ENCODE measurements at places on chromosomes 16 and 17. TPM values are rescaled to one million over a fixed set of nuclear protein-coding genes. Genes with fewer than 3 reads are reported as not detected.
A peak's percentile ranks its signal among the peaks of the same experiment; 100 is the strongest.

TOX3 gene
- polyA plus RNA-seq = not detected

CACNA1G gene
- polyA plus RNA-seq = not detected

DNA sequence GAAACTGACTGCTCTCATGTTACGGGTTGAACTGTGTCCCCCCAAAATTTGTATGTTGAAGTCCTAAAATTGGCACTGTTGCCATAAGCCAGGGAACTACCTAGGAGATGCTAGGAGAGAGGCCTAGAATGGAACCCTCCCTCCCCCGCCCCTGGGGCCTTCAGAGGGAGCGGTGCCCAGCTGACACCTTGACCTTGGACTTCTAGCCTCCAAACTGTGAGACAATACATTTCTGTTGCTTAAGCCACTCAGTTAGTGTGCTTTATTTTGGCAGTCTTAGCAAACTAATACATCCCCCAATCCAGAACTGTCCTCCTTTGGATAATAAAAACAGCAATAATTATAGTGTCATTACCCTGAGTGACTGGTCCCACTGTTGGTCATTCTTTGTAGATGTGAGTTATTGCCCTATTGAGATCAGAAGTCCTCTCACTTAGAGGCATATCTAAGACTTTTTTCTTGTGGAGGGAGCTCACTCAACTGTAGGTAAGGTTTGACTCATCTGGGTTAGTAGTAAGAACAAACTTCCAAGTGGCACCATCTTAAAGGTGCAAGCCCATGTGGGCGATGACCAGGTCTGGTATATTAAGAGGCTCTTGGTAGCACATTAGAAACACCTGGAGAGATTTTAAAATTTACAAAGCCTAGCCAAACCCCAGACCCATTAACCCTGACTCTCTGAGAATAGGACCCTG, 93.0 kb upstream of the HLF start:
- no peak for DNase-seq

DNA sequence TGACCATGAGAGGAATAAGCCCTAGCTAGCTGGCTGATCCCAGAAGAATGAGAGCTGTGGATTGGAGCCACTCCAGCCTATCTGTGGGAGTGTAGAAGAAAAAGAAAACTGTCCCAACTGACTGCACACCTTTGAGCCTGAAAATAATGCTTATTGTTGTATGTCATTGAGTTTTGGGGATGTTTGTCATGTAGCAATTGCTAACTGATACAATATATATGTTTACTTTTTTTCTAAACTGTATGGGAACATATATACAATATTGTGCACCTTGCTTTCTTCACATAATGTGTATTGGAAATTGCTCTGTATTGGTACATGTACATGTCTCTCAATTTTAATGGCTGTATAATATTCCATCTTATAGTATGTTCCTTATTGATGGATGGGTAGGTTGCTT, 124.0 kb upstream of the NLRP1 start:
- no peak for DNase-seq

GRCh38 chr17:30832438-30833124, 815 bp downstream of the ATAD5 start:
- DNase-seq = no peak

GRCh38 chr17:1796800-1797199, 32.9 kb downstream of the SMYD4 start:
- no peak for DNase-seq

- no peak for DNase-seq
These were observed 9.1 kb downstream of the TOM1L2 start for GRCh38 chr17:17963066-17963465.

DNA sequence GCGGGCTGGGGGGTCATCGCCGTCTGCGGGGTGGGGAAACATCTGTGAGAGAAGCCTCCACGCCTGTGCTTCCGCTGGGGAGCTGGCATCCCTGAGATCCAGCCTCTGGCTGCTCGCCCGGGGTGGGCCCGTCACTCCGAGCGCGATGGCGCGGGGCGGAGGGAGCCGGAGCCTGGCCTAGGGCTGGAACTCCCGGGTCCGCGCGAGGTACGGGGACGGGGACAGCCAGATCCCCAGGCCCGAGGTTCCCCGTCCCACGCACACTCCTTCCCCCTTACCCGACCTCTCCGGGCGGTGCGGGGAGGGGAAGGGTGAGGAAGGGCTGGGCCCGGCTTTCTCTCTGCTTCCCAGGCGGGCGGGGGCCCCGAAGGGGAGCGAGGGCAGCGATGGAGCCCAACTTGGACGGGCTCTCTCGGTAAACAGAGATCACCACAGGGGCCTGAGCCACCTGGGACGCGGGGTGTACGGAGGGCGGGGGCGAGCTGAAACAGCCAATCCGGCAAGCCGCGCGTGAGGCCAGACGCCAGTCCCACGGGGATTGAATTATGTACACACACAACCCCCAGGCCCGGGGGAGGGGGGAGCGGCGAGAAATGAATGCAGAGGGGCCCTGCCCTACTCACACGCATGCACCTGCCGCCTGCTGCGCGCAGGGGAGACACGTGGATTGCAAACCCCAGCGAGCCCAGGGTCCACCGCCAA, at the start of gene SLC16A11:
TSS of gene SLC16A11 (minus strand) at position 596 of the 702 bp plus-strand sequence. CDS start at position 17, 579 bp downstream.
- DNase-seq = no peak

DNA sequence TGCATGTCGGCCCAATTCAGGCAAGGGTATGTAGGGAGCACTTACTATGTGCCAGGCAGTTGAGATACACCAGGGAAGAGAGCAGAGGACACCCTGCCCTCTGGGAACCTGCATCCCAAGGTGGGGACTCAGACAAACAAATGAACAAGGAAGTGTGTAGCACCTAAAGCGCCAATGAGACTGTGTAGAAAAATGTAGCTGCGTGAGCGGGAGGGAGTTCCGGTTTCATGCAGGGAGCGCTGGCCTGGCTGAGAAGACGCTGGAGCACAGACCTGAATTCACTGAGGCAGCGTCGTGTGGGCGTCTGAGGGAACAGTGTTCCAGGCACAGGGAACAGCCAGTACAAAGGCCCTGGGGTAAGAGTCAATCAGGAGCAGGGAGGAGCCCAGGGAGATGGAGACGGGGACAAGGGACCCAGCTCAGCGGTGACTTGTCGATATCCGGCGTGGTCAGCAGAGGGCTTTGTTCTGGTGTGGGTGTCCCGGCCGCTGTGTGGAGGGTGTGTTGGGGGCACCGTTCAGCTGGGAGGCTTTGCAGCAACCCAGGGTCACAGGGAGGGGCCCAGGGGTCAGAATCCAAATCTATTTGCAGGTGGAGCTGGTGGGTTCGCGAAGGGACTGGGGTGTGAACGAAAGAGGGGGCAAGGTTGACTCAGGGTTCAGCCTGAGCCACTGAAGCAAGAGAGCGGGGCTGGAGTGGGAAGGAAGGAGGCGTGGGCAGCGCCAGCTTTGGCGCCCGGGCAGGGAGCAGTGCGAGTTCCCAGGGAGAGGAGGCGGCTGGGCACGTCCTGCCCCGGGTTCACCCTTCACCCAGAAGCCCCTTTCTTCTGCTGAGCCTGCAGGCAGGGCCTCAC, 17.8 kb upstream of the OSGIN1 start:
- no peak for DNase-seq

GRCh38 chr17:8354236-8354635, 14.6 kb downstream of the ODF4 start:
- DNase-seq = no peak

- DNase-seq = no peak
These were observed 46.7 kb upstream of the KDM8 start for GRCh38 chr16:27156579-27156978.

- no peak for DNase-seq
These were observed 1355.2 kb downstream of the CDH8 start for GRCh38 chr16:60681043-60681442.

GRCh38 chr16:3431779-3432219, 11.5 kb downstream of the ZNF597 start:
- DNase-seq = no peak

DNA sequence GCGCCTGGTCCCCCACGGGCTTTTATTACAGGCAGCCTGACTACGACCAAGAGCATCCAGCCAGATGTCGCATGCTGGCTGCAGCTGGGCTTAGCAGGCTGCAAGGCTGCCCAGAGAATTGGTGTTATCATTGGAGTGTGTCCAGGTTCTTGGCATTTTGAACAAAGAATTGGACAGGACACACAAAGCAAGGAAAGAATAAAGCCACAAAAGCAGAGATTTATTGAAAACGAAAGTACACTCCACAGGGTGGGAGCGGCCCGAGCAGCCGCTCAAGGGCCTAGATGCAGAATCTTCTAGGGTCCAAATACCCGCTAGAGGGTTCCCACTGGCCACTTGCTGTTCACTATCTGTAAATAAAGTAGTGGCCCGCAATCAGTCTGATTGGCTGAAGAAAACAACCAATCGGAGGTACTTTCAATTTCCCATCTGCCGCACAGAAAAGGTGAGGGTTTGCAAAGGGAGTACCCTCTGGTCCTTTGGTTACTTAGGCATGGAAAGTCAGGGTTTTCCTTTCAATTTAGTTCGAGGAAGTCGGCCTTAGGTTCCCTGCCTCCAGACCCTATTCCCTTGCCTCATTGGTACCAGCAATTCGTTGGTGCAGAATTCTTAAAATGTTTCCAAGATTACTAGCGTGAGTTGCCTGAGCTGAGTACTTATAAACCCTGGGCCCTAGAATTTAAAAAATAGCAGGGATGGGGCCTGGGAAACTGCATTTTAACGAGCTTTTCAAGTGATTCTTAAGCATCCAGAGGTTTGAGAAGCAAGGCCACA, 38.5 kb upstream of the CNEP1R1 start:
- no peak for DNase-seq

DNA sequence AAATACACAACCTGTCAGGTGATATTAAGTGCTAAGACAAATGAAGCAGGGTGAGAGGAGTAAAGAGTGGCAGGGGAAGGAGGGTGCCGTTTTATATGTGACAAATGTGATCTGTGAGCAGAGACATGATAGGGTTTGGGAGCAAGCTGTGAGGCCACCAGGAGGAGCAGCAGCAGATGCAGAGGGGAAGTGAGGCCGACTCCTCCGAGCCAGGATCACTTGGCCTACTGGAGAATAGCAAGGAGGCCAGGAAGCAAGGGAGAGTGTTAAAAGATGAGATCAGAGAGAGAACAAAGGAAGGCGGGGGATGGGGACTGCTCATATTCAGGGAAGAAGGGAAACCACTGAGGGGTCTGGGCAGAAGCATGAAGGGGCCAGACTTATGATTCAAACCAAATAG, 129.4 kb downstream of the TANGO6 start:
- DNase-seq = peak; percentile 23

- DNase-seq = no peak
These were observed 11.4 kb upstream of the ARHGAP23 start for GRCh38 chr17:38416840-38417209.

DNA sequence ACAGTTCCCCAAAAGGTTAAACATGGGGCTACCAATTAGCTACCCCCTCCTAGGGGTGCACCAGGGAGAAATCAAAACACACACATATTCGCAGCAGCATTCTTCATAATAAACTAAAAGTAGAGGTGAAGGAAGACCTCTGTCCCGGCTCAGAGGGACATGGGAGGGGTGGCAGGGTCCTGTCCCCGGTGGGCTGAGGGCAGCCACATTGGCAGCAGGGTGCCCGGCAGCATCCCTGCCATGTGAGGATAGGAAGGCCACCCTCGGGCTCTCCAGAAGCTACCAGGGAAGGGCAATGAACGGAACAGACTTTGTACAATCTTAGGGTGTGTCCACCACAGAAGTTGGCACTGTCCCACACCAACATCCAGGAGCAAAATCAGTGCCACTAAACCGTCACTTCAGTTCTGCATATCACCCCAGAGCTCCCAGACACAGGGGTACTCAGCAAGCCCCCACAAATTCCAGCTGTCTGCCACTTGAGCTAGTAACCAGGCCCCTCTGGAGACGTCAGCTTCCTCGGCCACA, 3.1 kb upstream of the DNAH17 start:
- no peak for DNase-seq

DNA sequence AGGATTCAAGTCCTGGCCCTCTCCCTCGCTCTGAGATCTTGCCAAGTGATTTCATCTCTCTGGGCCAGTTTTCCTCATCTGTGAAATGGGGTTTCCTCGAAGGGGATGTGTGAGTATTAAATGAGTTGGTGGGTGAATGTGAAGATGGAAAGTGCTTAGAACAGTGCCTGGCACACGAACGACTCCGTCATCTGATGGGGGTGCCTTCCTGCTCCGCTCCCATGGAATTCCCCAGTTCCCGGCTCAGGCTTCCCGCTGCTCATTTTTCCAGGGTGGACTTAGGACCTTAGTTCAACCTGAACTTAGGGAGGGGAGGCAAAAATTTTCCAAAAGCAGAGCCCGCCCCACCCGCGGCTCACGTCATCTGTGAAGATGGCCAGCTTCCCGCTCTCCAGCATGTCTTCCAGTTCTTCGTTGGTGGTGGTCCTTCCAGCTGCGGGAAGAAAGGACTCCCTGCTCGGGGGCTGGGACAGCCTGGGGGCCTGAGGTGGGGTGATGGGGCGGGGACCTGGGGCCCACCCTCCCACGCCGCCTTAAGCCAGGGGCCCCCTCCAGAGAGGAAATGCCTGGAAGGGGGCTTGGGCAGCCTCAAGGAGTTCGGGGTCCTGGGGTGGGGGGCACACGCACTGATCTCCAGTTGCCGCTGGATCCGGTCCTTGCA, 11.4 kb downstream of the HSD3B7 start:
- no peak for DNase-seq

- DNase-seq = no peak
These were observed 24.0 kb downstream of the MEOX1 start for GRCh38 chr17:43637563-43638323.

DNA sequence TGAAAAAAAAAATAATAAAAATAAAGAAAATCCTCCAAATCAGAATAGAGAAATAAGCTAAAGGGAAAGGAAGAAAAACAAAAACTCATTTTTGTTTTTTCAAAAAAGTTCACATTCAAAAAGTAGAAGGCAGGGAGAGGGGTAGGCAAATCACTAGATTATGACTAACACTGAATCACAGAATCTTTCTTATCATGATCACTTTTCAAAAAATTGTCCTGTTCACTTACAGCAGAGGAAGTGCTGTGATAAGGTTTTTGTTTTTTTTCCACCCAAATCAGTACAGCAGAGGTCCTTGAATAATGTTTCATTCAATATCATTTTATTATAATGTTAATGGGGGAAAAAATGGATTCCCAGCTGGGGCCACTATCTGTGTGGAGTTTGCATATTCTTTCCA, 106.4 kb downstream of the CA4 start:
- no peak for DNase-seq

DNA sequence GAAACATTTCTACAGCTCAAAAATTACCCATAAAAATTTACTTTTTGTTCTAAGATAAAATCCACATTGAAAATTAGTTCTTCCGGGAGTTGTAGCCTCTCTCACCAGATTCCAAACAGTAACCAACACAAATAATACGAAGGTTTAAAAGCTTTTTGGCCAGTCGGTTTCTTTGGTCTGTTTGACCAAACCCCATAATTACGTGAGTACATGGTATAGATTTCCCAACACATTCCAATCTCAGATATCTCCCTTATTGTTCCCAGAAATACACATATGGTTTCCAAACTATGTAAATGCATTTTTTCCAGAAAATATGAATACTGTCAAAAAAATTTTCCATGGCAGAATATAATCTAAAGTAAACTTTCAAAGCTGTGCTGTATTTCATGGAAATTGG, 722.0 kb downstream of the KCNJ2 start:
- DNase-seq = no peak

- DNase-seq = peak; percentile 53
These were observed 160.1 kb downstream of the MAP2K4 start for GRCh38 chr17:12180644-12181261.

Measured in AG04450 (cell line).